ENCODE measurements at places on chromosomes 3 and 15. TPM values are rescaled to one million over a fixed set of nuclear protein-coding genes. Genes with fewer than 3 reads are reported as not detected.

DNA sequence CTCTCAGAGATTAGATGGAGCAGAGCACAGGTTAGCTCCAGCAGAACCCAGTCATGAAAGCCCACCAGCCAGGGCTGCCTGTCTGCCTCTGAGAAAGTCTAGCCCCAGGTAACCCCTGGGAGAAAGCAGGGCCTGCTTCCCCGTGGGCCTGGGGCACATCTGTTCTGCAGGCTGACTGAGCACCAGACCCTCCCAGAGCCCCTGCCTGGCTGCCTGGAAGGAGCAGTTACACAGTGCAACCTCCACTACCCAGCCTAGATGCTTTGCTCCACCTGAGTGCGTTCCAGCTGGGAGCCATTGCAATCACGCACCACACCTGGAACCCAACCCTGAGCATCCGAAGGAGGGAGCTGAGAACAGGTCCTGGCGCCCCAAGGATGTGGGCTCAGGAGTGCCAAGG lies 24.7 kb upstream of the OR5K4 start:
- DNase-seq = no peak

- no peak for DNase-seq
Measured at GRCh38 chr3:169060037-169060436, 603.5 kb downstream of the MECOM start.

DNA sequence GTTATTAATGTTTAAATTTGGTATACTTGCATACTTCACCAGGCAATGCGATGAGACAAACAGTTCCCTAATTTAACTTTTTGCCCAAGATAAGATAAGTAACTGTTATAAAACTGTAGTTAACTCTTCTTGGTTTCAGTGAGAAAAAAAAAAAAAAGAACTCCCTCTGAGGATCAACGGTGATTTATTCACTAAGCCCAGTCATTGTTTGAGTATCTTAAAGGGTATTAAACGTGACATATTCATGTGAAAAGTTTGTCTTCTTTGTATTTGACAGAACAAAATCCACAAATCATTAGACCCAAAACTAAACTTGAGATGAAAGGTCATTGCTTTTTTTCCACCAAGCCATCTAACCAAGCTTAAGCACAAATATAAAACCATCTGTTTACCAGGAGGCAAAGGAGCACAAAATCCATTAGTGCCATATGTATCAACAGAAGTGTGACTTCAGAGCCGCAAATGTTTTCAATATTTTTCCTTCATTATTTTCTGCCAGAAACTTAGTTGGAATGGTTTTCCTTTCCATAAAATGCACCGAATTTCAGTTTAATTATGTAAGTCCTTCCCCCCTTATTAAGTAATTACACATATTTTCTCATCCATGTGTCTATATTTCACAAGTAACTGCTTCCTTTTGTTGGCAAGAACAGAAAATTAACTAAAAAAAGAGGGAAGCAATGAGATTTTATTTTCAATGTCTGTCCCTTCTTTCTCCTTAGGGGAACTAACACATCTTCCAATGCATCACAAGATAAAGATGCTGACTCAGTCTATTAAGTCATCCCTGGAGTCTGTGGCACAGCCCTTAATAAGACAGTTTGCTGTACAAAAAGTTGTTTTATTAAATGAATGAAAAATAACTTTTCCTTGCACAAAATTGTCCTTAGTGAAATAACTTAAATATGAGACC lies 92.2 kb upstream of the RAP2B start:
- DNase-seq = no peak

ADAMTS9 gene
- total RNA-seq = 0.46 TPM

ACP3 gene
- 0.17 TPM for total RNA-seq

DNA sequence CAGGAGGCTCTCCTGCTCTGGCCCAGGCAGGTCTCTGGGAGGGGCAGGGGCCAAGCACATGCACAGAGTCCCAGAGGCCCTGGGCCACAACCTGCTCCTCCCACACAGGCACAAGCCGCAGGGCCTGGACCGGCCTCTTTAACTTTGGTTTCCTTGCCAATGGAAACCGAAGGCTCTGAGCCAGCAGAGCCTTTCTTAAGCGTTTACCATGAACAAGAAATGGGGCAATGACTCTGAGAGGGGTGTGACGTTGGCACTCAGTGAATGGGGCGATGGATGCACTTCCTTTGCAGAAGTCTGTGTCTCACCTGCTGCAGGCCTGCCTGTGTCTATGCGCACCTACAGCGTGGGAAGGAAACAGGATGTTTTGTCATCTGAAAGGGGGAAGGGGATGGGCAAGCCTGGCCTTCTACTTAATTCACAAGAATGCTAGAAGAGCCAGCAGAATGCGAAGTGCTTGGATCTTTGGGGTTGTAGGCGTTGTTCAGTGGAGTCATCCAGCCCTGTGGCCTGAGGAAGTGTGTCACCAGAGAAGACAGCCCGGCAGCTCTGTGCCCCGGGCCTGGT lies 41.8 kb downstream of the IFT122 start:
- no peak for DNase-seq

DNA sequence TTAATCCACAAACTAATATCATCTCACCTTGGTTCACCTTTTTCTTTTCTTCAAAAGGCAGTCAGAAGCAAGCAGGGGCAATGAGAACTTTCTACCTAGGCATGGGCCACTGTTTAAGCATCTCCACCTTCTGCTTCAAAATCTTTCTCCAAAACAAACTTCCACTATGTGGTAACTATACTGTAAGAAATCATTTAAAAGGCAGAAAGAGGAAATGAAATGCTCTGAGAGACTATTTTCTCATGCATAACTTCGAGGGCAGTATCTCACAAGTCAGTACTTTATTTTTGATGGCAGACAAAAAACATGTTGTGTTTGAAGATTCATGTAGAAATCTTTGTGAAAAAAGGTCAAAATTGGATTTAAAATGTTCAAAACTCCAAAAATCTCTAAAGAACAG lies 419.7 kb downstream of the ZBTB20 start:
- DNase-seq = no peak

P3H2 gene
- 41.5 TPM for total RNA-seq

GRCh38 chr3:25901796-25902195 lies 111.9 kb downstream of the OXSM start:
- no peak for DNase-seq

- DNase-seq = no peak
Measured at GRCh38 chr3:28743831-28744230, 395.2 kb upstream of the AZI2 start.

- DNase-seq = no peak
Measured at GRCh38 chr3:125108833-125109535, 53.2 kb upstream of the HEG1 start.

GRCh38 chr15:68259883-68260282 lies 17.7 kb upstream of the FEM1B start:
- DNase-seq = no peak

DNA sequence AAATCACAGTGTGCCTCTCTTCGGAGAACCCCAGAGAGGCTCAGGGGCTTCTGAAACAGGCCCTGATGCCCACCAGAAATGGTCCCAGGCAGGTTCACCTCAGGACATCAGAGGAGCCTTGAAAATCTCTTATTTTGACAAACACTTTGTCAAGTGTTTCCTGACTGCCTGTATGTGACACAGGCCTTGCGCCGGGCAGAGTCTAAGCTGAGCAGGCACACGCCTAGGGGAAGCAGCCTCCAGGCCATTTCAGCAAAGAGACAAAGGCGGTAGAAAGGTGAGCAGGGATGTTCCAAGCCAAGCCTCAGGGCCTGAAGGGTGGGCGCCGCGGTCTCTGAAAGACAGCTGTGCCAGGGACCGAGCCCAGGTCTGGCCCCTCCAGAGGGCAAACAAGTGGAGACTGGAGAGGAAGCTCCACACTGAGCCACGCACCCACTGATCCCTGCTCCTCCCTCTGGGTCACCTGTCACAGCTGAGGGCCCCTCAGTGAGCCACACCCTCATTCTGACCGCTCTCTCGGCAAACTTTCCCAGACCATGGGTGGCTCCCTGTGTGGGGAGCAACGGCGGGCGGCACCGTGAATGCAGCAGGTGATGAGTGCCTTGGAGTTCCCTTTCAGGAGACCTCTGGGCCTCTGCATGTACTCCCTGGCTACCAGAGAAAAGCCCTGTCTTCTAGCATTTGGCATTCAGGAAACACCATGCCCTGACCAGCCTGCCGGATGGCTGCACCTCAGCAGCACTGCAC lies 136.1 kb downstream of the ADAMTS17 start:
- DNase-seq = no peak

MOBP gene
- total RNA-seq = 0.13 TPM

- no peak for DNase-seq
Measured at GRCh38 chr3:116930786-116931185, 221.2 kb downstream of the TUSC7 start.

GRCh38 chr3:56453011-56453410 lies 15.3 kb downstream of the ERC2 start:
- no peak for DNase-seq

AMT gene
- total RNA-seq = 38.8 TPM

DNA sequence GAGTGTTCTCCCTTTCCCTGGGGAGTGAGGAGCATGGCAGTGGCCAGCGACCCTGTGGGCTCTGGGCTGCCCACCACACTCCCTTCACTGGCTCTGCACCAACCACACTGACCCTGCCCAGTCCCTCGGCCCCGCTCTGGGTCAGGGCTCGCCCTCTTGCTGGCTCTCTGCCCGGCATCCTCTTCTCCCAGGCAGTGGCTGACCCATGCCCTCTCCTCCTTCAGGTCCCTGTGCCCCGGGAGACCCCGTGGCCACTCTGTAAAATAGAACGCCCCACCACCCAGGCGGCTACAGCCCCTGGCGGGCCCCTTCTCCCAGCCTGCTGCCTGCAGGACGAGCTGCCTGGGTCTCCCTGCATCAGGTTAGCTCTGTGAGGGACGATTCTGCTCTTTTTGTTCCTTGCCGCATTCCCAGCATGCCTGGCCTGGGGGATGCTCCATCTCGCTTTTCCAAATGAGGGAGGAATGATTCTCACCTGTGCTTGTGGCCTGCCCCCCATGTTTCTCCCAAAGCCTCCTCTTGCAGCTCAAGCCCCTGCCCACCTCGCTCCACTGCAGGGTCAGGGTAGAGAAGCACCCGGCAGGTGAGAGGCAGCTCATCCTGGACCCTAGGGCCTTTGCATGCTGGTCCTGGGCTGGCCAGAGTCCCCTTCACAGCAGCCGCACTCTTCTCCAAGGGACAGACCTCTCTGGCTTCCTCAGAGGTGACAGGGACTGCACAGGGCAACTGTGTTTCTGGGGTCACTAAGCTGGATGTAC lies 14.5 kb upstream of the CFAP100 start:
- DNase-seq = no peak

TM4SF18 gene
- total RNA-seq = 8.1 TPM

HCN4 gene
- 10.6 TPM for total RNA-seq

GRCh38 chr15:94411846-94412245 lies 180.5 kb downstream of the MCTP2 start:
- no peak for DNase-seq

DNA sequence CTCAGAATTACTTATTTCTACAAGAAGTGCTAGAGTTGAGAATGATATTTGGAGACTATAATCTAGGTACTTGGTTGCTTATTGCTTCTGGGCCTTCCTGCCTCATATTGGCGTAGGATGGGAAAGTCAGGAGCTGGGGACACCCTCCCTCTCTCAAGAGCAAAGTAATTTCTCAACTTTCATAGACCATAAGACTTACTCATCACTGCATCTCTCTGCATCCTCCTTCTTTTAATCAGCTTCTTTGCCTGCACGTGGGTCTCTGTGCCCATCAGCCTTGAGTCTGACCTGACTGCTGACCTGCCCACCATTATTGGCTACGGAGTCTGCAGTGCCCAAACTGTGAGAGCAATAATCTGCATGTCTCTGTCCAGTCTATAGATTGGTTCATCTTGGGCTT lies 27.3 kb upstream of the XIRP1 start:
- no peak for DNase-seq

GOLGA8S gene
- 0.07 TPM for total RNA-seq

GRCh38 chr3:54642147-54642546 lies 285.7 kb downstream of the LRTM1 start:
- no peak for DNase-seq

DNA sequence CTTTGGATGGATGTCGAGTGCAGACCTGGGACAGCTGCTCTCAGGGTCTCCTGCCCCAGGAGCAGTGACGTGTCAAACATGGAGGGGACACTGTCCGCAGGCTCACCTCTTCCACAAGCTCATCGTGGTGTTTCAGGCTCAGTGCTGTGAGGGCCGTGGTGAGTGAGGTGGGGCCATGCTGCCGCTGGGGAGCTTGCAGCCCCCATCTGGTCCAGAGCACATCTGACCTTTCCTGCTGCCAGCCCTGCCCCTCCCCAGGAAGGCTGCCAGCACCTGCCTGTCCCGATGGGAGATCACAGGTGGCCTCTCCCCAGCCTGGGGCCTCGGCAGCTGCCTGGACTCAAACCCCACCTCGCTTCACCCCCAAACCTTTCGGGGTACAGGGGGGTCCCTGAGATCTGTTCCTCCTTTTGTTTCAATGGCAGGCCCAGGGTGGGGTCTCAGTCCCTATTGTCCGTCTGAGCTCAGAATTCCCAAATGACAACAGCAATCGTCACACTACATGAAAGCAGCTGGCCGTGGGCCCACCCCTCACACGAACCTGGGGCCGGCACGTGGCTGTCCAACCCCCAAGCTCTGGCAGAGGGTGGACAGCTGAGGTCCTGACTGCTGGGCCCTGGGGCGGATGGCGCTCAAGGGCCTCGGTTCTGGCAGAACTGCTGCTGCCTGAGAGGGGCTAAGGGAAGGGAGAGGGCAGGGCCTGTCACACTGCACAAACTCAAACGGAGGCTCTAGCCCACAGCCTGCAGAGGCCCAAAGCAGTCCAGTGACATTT lies 65.0 kb upstream of the RPL32 start:
- no peak for DNase-seq

GRCh38 chr15:70092464-70093027 lies 5.2 kb downstream of the TLE3 start:
- DNase-seq = no peak

IL1RAP gene
- total RNA-seq = 5.4 TPM

FILIP1L gene
- total RNA-seq = 0.22 TPM

DNA sequence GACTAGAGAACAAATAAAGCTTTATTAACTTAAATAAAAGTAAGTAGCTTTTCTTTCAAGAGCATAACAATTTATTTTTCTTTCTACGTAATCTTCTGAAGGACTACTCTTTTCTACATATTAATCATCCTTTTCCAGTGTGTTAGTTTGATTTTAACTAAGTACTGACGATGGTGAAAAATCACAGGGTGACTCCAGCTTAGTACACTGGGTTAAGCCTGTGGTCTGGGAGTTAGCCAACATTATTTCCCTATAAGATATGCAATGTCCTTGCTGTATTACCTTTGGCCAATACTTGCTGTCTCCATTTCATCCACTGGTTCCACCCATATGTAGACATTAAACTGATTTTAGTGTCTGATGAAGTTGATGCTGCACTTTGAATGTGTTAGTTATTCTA lies 508.6 kb upstream of the SUCLG2 start:
- no peak for DNase-seq

MNS1 gene
- total RNA-seq = 4.3 TPM

- no peak for DNase-seq
Measured at GRCh38 chr3:46986055-46986730, 6.7 kb downstream of the NBEAL2 start.

- no peak for DNase-seq
Measured at GRCh38 chr3:71972031-71972430, 187.1 kb upstream of the PROK2 start.

NPAP1 gene
- total RNA-seq = 0.07 TPM

DNA sequence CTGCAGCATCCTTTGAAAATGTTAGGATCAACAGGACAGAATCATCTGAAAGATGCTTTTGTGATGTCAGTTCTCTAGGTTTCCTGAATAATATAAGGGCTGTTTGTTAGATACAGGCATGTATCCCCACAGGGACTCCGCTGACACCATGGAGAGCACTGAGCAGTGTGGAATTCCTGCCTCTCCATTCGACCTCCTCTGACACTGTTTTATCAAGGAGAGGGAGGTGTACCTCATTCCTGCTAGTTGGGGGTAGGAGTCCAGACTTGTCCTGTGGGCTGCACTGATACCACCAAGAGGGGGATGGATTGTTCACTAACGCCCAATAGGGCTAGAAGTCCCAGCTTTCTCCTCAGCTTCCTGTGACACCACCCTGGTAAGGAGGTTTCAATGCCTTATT lies 46.6 kb downstream of the LARS2 start:
- DNase-seq = no peak
